ENCODE measurements at places on chromosomes 7 and 10. TPM values are rescaled to one million over a fixed set of nuclear protein-coding genes. Genes with fewer than 3 reads are reported as not detected.

DNA sequence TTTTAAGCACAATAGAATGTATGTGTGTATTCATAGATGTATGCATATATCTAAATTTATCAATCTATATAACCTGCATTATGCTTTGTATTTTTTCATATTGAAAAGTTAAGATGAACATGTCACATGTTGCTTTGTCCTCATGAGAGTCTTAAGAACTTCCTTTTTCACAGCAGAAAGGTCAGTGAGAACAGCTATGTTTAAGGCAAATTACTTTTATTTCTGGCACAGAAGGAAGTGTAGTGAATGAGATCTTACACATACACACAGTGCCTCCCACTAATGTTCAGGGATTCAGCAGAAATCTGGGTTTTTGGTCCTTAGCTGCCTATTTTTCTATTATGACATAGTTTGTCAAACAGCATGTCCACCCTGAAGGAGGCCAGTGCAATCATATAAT, 134.8 kb downstream of the TMEM26 start:
- ATAC-seq: no peak

The LDB3 gene
- 0.11 TPM for total RNA-seq

DNA sequence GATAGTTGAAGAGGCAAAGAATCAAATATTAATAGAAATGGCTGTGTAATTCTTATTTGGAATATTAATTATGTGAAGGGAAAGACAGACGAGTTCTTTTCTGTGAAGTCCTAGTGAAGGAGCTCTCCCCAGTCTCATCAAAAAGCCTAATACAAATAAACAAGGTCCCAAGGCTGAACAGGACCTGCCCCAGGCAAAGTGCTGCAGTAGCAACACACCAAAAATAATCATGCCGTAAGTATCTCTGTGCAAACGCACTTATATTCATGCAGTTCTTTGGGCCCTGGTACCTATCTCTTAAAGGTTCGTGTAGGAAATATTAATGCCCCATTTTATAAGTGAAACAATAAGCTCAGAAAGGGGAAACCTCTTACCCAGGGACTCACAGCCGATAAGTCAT, 12.2 kb upstream of the CHST15 start:
- ATAC-seq: no peak

DNA sequence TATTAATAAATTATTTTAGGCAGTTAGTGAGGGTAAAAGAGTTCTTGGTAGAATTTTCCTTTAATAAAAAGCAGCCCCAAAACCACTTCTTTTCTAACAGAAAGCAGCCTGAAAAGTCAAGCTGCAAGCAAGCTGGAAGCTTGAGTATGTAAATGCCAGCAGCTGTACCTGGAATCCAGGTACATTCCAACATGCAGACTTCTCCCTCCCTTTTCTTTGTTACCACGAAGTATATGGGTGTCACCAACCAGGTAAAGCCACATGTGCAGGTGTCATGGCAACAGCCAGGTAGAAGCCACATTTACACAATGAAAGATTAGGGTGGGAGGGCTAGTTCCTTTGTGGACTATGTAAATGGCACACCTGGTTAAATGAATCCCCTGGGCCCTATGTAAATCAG, 114.6 kb downstream of the EPC1 start:
- ATAC-seq: no peak

DNA sequence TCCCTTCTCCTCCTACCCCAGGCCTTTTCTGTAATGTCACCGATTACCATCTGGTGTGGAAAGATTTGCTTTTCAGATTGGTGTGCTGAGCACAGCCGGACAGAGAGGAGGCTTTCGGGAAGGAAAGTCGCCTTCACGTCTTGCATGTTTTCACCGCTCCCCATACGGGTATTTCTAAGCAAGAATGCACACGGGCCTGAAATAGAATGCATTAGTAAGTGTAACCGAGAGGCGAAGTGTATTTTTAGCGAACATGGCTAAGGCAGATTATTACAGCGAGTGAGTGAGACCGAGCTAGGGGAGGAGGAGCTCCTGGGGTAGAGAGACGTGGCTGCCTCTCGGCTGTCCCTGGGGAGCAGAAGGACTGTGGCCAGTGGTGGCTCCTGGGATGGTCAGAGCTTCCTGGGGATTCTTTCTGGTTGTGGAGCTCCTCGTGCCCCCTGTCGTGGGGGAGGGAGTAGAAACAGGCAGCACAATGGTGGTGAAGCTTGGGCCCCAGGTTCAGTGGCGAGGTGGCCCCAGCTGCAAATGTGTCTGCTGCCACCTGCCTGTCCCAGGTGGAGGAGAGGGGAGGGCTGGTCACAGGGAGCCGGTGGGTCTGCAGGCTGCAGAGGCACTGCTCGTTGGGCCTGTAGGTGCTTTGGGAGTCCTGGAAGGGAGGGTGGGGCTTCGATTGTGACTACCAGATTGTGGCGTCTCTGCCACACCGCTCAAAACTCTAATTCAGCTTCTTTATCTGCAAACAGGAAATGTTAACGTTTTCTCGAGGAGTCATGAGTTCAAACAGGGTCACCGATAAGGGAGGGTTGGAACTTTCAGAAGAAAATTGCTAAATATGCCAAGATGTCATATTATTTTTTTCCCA, 135.8 kb downstream of the CAMK1D start:
- ATAC-seq: peak; percentile 64

GRCh38 chr10:99827936-99828335, 45.5 kb downstream of the ABCC2 start:
- ATAC-seq: no peak

The ARHGEF35 gene
- total RNA-seq: 0.31 TPM

The ASB4 gene
- 0.85 TPM for total RNA-seq

DNA sequence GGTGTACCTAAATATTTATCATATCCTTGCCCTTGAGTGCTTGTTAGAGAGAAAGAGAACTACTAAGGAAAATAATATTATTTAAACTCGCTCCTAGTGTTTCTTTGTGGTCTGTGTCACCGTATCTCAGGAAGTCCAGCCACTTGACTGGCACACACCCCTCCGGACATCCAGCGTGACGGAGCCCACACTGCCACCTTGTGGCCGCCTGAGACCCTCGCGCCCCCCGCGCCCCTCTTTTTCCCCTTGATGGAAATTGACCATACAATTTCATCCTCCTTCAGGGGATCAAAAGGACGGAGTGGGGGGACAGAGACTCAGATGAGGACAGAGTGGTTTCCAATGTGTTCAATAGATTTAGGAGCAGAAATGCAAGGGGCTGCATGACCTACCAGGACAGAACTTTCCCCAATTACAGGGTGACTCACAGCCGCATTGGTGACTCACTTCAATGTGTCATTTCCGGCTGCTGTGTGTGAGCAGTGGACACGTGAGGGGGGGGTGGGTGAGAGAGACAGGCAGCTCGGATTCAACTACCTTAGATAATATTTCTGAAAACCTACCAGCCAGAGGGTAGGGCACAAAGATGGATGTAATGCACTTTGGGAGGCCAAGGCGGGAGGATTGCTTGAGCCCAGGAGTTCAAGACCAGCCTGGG, 11.4 kb downstream of the SERPINE1 start:
- peak; percentile 97 for ATAC-seq

DNA sequence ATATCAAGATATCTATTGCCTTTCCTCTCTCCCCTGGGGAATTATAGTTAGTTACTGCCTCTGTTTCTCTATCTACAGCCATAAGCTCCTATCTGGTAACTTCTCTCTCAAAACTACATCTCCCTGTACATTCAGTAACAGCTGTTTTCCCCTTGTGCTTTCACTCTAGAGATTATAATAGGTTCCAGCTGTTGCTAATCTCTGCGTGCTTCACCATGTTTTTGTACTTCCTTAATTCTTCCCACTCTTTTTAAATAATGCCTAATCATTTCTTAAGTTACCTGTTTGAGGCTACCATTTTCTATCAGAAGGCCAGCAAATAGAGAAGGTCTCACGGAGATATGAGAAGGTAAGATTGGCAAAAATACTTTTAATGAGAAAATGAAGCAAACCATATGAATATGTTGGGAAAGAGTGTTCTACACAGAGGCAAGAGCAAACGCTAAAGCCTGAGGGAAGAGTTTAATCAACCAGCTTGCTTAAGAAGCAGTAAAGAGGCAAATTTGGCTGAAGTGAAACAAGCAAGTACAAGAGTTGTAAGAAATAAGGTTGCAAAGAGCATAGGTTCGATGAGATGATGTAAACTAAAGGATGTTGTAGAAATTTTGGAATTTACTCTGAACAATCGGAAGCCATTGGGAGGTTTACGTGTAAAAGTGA, 101.9 kb upstream of the HGF start:
- ATAC-seq: no peak

GRCh38 chr7:46654546-46655443, 733.7 kb upstream of the IGFBP3 start:
- ATAC-seq: no peak

The PAOX gene
- total RNA-seq: 4.3 TPM

DNA sequence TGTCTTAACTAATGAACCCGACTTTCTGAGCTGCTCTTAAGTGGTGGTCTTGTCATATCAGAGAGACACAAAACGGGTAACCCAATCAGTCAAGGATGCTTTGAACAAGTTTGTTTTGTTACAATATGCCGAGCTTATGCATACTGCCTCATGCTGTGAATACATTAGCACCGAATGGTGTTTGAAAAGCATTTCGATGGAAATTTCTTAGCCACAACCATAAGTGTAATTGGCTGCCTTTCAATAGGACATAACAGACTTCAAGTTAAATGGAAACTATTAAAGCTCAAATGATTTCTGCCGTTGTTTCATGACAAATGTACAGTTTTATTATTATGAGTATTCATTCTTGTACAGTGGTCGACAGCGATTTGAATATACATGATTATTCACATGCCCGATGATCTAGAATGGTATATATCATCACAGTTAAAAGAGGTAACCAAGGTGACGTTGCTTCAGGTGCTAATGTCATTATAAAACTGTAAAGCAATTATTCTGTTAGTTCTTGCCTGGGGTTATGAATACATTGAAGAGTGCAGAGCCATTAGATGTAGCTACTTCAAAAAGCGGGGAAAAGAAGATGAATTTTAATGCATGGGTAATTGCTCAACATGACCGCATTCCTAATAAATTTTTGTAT, 118.8 kb downstream of the EBF3 start:
- ATAC-seq: peak; percentile 90

The SEMA3C gene
- 37.4 TPM for total RNA-seq

The CYP26A1 gene
- total RNA-seq: 1.0 TPM

DNA sequence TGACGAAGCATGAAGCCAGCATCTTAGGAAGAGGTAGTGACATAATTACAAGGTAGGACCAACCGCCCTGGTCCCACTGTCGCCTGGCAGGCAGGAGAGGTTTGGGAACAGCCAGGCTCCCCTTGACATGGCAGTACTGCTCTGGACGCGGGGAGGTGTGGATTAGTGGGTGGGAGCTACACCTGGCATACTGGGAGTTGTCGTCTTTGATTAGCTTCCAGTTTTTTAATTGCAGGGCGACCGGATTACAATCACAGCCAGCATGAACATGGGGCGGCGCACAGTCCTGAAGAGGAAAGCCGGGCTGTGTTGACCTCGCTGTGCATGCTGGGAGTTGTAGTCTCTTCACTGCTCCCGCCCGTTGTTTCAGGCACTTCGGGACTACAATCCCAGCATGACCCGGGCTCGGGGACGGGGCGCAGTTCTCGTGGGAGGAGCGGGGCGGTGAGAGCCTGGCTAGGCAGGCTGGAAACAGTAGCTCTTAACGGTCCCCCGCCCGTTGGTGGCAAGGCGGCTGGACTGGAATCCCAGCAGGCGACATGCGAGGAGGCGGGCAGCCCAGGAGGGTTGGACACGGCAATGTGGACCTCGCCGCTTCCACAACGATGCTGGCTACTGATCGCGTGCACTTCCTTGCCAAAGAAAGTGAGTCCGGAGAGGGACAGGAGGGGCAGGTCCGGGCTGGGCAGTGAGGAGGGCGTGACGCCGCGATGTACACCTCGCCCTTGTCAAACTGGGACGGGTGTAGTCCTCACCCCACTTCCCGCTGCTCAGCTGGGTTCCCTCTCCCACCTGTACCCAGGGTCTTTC, 98.0 kb upstream of the ZNF722 start:
- no peak for ATAC-seq

- no peak for ATAC-seq
These were observed 83.3 kb downstream of the CPXM2 start for GRCh38 chr10:123808286-123808685.

The EIF3B gene
- total RNA-seq: 65.7 TPM

The FGL2 gene
- 24.1 TPM for total RNA-seq

The CYP2W1 gene
- total RNA-seq: 0.30 TPM

DNA sequence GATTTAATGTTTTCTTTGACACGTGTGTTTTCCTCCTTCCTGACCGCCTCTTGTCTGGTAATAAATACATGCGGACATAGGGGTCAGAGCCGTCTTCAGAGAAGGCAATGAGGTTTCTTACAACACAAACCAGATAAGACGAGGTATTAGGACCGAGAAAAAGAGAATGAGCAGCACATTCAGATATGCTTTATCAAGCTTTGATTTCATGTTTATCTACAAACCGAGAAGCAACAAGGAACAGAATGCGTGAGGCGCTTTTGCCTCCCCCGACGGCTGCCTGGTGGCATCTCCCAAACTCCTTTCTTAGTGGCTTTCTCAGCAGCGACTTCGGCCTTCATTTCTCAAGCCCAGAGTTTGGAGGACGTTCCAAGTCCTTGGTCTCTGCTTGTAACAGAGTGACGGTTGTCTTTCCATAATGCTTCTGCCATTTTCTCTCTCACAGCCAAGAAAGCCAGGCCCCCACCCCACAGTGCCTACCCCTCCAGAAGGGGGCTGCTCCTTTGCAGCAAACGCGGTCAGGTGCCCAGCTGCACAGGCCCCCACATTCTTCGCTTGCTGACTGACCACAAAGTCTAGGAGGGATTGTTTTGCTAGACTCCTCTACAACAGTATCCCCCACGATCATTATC, 32.6 kb upstream of the NCAPG2 start:
- no peak for ATAC-seq

DNA sequence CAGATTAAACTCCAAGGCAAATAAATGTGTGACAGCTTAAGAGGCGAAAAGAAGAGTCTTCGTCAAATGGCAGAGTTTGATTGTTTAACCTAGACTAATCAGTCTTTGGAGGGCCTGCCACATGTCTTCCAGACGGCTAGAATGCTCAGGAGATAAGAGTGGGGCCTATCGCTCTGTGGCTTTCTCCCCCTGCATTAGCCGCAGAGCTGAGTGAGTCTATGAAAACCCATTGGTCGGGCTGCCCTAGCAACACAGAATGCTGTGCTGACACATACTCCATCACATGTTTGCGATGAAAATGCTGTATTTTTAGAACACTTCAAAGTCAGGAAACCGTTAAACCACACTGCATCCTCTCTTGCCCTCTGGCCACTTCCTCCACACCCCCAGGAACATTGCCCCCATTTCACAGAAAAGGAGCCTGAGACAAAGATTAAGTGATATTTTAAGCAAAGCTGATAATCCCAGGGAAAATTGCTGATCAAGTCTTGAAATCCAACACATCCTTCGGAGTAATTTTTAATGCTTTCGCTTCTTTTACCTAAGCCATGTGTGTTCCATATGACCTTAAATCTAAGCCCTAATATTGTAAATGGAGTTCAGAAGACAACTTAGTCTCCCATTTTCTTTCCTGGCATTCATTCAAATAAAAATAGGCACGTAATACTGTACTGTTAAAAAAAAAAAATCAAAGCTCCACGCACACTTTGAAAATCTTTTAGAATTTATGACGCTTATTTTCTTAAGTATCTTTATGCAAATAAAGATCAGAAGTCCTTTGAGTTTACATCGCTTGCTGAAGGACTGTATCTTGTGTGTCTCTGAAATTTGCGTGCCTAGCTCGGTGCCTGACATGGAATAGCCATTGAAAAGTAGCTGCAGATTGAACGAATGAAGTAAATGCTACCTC, 161.2 kb downstream of the CELF2 start:
- no peak for ATAC-seq

GRCh38 chr10:110843031-110843430, 28.7 kb upstream of the PDCD4 start:
- no peak for ATAC-seq

GRCh38 chr10:47111329-47111862, 188.6 kb upstream of the GDF10 start:
- ATAC-seq: no peak

GRCh38 chr7:14579971-14580370, 322.6 kb downstream of the DGKB start:
- no peak for ATAC-seq

The OR9A2 gene
- total RNA-seq: 1.5 TPM
